Activated CD4-positive, alpha-beta T cell treated with anti-CD3 and anti-CD28 coated beads, Interleukin-2, amount 50 U/mL, for 24 hours (primary cell): ENCODE measurements at places on chromosomes 5 and 9.

DNA sequence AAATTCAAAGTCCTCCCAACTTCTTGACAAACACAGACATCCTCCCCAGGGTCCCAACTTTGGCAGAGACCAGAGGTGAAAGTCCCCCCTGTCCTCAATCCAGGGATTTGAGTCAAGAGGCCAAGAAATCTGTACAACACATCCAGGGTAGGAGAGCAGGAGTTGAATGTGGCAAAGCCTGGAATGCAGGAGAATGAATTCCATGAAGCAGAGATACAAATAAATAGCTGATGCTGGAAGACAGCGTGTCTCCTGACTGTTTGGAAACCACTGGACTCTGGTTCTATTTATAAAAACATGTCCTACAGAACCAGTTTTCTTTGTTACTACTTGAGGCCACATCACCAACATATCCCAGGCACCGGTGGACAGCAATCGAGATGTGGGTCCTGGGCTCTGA is 43.7 kb upstream of the SLIT3 start:
- DNase-seq, result no peak

- no peak for DNase-seq
These were observed 30.5 kb upstream of the DAB2IP start for GRCh38 chr9:121620777-121621449.

DNA sequence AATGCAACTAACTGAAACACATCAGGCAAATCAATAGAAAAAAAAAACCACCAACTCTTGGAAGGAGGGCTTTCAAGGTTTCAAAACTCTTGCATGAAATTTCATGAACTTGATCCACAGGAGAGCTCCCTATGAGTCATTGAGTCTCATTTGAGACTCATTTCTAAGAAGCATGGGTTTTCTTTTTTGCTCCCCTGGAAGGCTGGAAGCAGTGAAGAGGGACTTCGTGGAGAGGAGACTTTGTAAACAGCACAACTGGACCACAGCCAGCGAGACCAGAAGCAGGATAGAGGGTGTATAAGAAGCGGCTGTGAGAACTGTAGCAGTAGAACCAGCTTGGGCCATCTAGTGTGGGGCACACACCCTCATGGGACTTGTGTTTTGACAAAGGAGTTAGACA is 41.2 kb upstream of the RAPGEF1 start:
- DNase-seq, result no peak

DNA sequence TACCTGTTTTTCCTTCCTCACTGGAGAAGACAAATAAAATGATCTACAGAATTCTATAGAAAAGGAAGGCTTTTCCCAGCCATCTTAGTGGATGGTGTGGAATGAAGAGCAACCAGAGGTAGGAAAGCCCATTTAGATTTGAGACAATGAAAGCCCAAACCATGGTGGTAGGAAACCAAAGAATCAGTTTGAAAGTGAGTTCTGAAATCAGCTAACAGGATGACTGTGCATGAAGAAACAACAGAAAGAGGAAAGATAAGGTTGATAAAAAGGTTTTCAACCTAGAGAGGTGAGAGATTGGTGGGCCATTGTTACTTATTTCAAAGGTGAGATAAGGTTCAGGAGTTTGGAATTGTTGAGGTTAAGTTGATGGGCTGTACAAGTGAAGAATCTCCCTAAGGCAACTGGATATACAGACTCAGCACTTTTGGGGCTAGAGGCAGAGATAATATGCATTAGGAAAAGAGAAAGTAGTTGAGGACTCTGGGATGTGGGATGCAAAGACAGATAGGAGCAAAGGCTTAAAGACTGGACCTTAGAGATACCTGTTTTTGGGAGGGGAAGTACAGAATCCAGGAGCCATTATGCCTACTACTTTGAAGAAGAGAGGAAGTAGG is 2.4 kb downstream of the CHMP5 start:
- no peak for DNase-seq

DNA sequence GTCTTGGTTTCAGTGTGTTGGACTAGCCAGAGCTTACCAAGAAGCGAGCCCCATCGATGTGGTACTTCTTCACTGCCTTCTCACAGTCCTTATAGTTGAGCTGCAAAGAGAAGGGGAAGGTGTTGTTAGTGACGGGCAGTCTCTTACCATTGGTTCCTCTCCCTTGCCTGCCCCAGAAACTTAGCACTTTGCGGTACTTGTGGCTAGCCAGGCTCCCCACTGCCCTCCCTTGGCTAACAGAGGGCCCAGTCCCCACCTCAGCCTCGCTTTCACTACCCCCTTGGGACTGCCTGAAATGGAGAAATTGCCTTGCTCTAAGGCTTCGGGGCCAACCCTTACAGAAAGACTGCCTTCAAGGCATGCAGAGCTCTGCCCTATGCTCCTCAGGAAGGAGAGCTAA is 4.3 kb downstream of the LCP2 start:
- DNase-seq, result no peak

DNA sequence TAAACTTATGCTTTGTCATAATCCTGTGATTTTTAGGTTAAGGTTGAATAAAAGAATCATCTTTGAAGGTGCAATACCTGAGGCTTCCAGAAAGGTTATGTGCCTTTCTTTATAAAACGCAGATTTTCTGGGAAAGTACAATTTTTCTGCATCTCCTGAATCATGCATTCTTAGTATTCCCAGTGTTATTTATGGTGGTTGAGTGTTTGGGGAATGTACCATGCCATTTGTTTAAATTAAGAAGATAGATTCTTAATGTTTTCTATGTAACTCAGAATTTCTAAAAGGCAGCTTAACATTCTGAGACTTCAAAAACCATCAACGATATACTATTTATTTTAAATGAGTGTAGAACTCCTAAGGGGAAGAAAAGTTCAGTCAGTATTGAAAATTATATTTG is 108.1 kb upstream of the FBN2 start:
- DNase-seq, result no peak

DNA sequence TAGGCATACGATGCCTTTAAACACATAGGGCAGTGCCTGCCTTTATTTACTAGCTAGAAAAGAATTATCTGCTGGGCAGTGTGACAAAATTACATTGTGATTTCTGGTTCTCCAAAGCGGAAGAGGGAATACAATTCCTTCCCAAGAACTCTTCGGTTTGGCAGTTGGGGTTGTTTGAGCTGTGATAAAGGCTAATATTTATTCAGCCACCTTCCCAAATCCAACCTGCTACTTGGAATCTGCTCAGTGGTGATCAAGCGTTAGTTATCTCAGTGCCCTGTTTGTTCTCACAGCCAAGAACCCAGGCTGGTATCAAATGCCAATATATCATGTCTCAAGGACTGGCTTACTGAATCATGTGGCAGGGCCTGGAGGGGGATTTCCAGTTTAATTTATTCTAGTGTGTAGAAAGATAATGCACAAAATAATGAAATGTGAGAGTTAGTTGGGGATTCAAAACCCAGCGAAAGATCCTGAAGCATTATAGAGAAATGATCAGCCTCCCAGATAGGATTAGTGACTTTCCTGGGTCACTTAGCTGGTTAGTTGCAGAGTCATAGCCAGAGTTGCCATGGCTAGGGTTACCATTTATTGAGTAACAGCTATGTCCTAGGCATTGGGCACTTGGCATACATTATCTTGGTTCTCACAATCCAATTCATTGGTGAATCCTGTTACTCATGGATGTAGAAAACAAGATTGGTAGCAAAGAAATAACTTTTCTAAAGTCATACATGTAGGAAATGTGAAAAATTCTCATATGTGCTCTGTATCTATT is 457.0 kb upstream of the KLF4 start:
- no peak for DNase-seq

DNA sequence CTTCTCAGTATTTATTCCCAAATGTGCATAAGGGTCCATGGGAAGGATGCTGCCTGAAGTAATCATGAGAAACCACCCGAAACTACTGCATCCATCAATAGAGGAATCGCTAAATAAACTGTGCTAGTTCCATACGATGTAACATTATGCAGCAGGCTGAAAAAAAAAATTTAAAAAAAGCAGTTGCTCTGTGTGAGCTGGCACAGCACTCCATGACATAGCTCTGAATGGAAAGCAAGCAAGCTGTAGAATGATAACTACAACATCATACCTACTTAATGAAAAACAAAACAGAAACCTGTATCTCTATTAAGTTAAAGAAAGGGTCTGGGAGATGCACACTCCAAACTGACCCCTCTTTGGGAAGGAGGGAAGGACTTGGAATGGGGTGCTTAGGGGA is 49.3 kb downstream of the SHB start:
- DNase-seq, result no peak

GRCh38 chr5:92795633-92796032 is 785.4 kb downstream of the NR2F1-AS1 start:
- DNase-seq, result no peak

GRCh38 chr9:88990729-88991065 is 571 bp upstream of the S1PR3 start:
- no peak for DNase-seq

DNA sequence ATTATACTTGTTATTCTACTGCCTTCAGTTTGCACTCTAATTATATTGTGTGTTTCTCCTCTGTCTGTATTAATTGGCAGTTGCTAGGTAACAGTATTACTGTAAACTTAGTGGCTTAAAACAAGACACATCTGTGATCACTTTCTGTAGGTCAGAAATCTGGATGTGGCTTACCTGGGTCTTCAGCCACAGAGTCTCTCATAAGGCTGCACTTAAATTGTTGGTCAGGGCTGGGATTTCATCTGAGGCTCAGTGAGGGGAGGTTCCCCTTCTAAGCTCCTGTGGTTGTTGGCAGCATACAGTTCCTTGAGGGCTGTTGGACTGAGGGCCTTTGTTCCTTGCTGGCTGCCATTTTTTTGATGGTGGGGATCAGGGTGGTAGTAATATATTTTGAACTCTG is 68.8 kb downstream of the SLC44A1 start:
- no peak for DNase-seq

DNA sequence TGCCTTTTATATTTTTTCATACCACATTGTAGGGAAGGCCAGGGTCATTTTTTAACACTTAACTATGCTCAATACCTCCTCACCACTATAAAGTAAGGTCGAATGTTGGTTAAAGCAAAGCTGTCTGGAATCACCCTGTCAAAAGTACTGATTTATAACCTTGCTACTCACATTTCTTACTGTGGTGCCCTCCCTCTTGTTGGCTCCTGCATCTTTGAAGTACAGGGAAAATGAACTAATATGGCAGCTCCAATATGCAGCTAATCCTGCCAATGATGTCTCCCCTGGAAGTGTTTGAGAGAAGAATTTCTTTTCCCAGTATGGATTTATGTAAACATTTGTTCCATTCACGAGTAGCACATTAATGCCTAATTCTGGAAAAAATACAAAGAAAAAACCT is 108.4 kb upstream of the RPS23 start:
- DNase-seq, result no peak

GRCh38 chr9:134185536-134186011 is 21.2 kb upstream of the RNU6ATAC start:
- no peak for DNase-seq

DNA sequence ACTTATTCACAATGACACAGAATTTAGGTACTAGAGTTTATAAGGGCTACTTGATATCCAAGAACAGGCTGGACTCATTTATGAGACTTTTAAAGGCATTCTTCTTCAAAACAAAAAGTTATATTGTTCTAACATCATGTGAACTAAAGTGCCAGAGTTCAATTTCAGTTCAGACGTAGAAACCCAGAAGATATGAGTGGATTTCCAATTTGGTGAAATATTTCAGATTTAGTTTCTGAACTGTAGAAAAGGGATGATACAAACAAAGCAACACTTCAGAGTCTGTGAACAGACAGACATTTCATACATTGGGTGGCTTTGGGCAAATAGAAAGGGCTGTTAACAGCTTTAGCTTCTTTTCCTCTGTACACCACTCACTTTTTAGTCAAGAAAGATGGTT is 384.0 kb downstream of the NR2F1-AS1 start:
- DNase-seq, result no peak

- DNase-seq, result no peak
These were observed 23.5 kb upstream of the TMEM174 start for GRCh38 chr5:73149540-73149939.

- DNase-seq, result no peak
These were observed 2.2 kb downstream of the FBXW5 start for GRCh38 chr9:136942112-136942880.

DNA sequence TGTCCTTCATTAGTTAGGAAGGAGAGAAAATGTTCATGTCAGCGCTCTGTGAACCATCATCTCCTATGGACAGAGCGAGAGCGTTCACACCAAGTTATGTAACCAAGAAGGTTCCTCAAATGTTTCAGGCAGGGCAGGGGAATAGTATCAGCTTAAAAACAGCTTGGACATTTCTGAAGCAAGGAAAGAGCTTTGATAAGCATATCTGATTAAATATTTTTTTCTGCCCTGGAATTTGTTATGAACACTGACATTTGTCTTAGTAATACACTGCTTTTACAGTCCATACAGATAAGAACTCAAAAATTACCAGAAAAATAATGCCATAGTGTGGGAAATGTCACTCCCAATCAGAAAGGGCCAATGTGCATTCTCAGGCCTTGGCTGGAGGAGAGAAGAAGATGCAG is 66.3 kb upstream of the LIFR start:
- no peak for DNase-seq

DNA sequence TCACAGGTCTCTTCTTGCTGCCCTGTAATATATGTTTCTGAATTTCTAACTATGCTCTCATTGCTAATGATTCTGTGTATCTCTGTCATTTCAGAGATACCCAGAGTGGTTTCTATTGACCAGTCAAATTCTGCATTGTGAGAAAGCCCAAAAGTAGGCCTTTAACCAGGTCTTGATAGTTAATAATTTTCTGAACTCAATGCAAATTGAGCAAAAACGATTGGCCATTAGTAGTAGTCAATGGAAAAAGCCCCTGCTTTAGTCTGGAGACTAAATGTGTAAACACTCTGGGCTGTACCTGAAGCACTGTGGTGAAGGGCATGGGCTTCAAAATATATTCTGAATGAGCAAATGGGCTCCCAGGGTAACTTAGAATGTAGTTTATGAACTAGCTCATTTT is 307.6 kb downstream of the ARL15 start:
- DNase-seq, result no peak

GRCh38 chr9:88954066-88954465 is 37.2 kb upstream of the S1PR3 start:
- no peak for DNase-seq

- DNase-seq, result no peak
These were observed 1894.7 kb downstream of the MAT2B start for GRCh38 chr5:165400086-165400485.

DNA sequence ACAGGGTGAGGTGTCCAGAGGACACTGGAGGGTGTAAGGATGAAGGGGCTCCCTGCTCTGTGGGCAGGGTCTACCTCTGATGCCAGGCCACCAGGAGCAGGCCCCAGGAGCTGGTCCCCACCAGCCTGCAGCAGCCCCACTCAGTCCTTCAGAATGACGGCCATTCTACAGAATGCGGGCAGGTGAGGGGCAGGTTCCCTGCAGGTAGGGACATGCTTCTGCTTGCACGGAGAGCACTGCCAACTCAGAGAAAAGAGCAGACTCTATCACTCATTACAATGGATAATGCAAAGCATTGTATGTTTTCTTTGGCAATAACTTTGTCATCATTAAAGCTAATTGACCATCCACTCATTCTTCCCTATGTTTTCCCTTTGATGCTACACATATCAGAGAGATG is 39.0 kb downstream of the DDX31 start:
- no peak for DNase-seq

DNA sequence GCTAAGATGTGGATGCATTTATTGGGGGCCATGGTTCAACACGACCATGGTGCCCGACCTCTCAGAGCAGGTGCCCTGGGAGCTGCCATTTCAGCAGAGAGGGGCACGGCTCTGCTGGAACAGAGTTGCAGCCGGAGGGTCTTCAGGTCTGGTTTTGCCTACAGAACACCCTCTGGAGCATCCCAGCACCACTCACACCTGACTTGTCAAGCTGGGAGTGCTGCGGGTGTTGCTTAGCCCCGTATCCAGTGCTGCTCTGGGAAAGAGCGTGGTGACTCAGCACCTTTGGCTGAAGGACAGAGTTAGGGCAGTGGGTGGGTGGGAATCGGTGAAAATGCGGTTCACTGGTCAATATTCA is 36.5 kb upstream of the IRX4 start:
- no peak for DNase-seq
